Inflammatory macrophage (primary cell): ENCODE measurements at places on chromosomes 2 and 18.

DNA sequence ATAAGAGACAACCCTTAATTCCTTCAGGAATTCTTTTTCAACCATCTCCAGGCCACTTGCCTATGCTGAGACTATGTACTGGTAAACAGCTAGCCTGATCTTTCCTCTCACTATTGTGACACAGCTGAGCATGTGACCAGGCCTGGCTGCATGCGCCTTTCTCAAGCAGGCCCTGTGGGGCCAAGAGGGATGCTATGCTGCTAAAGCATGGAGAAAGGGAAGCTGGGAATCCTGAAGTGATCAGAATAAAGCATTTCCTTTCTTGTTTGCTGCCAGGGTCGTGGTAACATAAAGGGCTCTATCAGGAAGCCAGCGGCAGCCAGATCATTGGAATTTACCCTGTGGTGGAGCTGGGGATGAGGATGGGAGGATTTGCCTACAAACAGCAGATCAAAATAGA, 29.8 kb upstream of the LCLAT1 start:
- peak; percentile 45 for DNase-seq

GRCh38 chr2:158189526-158189925, 87.8 kb downstream of the UPP2 start:
- DNase-seq: no peak

DNA sequence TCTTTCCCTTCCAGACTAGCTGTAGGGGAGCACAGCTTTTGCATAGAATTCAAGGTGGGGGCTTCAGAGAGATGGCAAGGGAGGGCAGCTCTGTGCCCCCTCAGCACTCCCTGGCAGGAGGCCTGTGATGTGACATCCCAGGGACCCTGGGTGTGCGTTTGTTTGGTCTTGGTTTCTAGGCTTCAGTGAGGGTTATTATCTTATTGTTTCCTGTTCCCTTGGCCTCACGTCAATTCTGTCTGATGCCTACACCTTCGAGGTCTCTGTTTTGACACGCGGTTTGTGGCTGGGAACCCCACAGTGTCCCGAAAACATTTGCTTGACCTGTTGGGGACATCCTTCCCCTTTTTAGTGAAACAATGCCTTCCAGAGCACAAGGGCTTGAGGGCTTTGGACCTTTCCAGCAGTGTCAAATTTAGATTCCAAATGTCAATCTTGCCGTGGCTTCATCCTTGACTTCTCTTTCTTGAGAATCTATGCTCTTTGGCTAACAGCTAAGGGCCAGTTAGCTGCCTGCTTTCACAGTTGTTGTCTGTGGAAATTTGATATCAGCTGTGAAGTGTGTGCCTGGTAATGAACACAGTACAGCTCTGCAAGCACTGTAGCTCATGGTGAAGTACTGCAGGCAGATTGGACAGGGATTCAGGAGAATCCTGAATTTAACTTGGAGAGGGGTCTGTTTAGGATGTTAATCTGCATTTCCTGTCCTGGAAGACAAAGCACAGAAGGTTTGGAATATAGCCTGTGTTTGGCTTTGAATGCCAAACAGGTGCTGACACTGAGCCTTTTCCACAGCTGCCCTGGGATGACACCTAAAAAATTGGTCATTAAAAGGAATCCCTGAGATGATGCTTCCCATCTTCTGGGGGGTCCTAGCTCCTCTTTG, 108.2 kb upstream of the CXCR4 start:
- no peak for DNase-seq

GRCh38 chr2:654896-655295, 22.3 kb downstream of the TMEM18 start:
- no peak for DNase-seq

DNA sequence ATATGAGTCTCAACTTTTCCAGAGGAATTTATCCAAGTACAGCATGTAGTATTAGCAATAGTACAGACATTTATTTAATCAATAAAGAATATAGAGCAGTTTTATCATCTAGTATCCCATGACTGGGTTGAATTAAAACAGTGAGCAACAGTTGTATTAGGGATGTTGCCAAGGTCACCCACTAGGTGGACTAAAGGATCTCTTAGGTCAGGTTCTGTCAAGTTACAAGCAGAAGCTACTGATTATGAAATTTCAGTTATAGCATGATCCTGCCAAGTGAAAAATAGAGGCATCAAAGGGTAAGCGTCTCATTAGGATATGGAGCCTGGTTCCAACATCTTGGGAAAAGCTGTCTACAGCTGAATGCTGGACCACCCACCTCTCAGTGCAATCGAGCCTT, 52.1 kb upstream of the LAPTM4A start:
- DNase-seq: peak; percentile 57

DNA sequence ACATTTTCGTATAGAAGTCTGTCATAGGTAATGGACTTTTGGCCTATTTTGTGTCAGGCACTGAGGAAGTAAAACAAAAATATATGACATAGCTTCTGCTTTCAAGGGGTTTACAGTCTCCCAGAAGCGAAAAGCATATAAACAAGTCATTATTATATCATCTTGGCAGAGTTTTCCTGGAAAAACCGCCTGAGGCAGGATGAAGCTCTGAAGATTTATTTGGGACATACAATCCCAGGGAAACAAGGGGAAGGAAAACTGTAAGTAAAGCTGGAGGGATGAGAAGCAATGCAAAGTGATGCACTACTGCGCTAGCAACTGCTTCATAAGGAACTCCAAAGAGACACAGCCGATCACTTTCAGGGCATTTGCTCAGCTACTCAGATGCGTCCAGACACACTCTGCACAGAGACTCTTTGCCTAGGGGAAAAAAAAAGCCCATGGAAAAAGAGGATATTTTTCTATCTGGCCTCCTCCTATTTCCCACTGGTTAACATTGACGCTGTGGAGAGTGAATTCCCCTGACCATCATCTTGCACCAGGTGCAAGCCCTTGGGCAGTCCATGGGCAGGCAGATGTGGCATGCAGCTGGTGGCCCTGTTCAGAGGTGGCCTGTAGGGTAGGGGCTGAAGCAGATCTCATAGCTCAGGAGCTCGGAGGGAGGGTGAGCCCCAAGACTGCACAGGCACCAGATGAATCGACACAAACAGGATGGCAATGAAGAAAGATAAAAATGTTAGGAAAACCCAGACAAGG, 158.1 kb downstream of the METTL4 start:
- no peak for DNase-seq

DNA sequence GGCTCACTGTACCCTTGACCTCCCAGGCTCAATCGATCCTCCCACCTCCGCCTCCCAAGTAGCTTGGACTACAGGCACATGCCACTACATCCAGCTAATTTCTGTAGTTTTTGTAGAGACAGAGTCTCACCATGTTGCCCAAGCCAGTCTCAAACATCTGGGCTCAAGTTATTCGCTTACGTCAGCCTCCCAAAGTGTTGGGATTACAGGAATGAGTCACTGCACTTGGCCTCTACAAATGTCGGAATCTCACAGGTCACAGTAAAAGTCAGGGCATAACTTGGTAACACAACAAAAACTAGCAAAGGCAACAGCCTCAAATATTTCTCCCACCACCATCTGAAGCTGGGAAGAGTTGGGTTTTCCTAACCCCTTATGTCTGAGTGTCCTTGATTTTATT, 25.3 kb downstream of the SCG2 start:
- DNase-seq: no peak
